Activated CD8-positive, alpha-beta T cell treated with anti-CD3 and anti-CD28 coated beads for 36 hours (primary cell): ENCODE measurements at places on chromosomes 13 and 19. TPM values are rescaled to one million over a fixed set of nuclear protein-coding genes. Genes with fewer than 3 reads are reported as not detected.
A peak's percentile ranks its signal among the peaks of the same experiment; 100 is the strongest.

GRCh38 chr13:36154567-36155291, 23.5 kb upstream of the DCLK1 start:
- peak; percentile 1 for DNase-seq

GRCh38 chr19:5396096-5396939, 55.7 kb upstream of the PTPRS start:
- DNase-seq: no peak

GRCh38 chr13:88622362-88622973, 951.3 kb downstream of the SLITRK5 start:
- peak; percentile 6 for DNase-seq

GRCh38 chr13:59342400-59342799, 821.3 kb downstream of the DIAPH3 start:
- no peak for DNase-seq

DNA sequence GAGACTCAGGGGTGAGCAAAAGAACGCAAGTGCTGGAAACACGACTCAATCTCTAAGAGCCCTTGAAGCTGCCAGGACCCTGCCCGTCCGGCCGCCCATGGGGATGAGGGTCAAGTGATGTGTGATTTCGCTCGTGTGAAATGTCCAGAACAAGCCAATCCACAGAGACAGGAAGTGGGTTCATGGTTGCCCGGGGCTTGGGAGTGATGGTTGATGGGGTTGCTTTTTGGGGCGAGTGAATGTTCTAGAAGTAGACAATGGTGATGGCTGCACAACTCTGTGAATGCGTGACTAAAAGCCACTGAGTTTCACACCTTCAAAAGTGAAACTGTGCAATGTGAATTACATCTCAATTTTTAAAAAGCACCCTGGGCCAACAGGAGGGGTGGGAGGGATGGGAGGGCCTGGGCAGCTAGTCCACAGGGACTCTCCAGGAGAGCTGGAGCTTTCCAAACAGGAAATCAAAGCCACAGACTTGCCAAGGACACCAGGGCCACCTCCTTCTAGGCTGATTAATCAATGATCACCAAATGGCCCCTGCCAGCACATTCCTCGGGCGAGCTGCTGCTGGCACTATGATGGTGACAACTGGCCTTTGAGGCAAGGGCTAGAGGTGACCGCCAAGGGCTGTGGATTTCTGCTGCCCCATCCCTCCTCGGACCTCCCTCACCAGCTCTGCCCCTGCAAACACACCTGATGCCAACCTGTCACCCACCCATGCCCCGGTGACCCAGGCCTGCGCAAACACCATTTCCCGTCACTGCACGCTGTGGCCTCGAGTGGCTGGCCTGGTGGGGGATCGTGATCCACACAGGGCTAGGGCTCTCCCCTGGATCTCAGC, 14.0 kb downstream of the DPP9 start:
- peak; percentile 5 for DNase-seq

- no peak for DNase-seq
Measured at GRCh38 chr13:97548138-97548537, 114.2 kb downstream of the RAP2A start.

GRCh38 chr13:46166224-46166584, 15.8 kb downstream of the LCP1 start:
- DNase-seq: no peak

GRCh38 chr13:111397202-111397880, 76.9 kb downstream of the TEX29 start:
- no peak for DNase-seq

DNA sequence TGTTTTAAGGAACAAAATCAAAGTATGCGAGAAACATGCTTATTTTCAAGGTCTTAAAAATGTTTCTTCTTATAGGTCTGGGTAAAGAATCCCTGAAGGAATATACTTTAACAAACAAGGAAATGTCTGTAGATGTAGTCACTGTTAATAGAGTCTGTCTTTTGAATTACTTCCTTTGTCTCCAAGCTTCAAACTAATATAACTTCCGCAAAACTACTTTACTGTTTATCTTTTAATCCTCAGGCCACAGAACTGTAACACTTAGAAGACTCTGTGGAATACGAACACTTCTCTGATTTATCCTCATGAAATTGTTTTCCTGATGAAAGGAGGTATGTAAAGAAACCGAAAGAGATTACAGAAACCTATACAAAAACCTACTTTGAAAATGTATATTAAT, 316.0 kb downstream of the PCDH9 start:
- no peak for DNase-seq

DNA sequence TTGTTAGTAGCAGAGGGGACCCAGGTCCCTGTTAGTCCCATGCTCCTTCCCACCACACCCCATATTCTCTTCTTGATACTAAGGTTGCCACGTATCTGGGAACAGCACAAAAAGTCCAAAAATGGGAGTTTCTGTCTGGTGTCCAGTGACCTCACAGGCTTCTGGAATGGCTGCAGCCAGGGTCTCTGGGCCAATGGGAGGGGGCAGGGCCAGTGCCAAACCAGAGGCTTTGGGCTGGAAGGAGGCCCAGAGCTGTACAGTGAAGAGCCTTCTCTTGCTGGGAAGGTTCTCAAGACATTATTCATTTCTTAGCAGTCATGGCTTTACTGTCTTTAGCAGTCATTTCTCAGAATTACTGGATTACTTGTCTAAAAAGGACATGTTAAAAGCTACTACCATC, 119.2 kb downstream of the FRY start:
- no peak for DNase-seq

DNA sequence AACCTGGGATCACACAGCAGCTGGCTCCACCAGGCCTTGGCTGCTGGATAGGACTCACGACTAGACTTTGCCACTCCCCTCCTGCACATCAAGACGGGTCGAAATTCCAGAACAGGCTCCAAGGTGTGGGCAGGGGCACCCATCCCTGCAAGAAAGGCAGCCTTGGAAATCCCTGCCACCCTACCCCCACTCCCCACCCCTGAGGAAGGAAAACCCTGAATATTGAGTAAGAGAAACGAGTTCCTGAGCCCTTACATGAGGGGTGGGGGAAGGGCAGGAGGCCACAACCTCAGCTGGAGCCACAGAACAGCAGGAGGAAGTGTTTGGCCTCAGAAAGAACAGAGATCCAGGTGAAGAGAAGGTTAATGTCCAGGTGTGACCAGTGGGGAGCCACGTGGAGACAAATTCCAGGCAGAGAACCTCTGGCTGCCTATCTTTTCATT, 20.1 kb downstream of the DEDD2 start:
- no peak for DNase-seq

- no peak for DNase-seq
Measured at GRCh38 chr13:96221471-96221870, 131.6 kb downstream of the HS6ST3 start.

GRCh38 chr19:57165846-57166245, 1.4 kb downstream of the DUXA start:
- DNase-seq: no peak

DNA sequence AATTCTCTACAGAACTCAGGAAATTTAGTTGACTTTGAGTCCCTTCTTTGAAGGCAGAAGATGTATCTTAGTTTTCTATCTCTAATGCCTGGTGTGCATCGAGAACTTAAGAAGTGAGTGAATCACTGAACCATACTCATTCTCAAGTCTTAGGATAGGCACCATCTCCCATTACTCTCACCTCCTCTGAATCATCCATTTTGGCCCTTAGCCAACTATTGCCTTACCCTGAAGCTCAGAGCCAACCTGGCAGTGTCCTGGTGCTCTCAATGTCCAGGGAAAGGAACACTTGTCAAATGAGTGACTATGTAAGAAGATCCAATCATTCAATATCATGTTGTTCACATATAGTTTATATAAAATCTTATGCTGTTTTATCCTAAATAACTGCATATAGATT, 146.6 kb downstream of the RGCC start:
- no peak for DNase-seq

GRCh38 chr13:36919833-36920615, at the start of gene SMAD9:
SMAD9 (minus strand) TSS chr13:36920238; CDS start chr13:36879689, 40,549 bp downstream.
- peak; percentile 51 for DNase-seq

- peak; percentile 93 for DNase-seq
Measured at GRCh38 chr19:49850487-49851342, at the start of gene PTOV1. PTOV1 (plus strand) TSS chr19:49851159.

DNA sequence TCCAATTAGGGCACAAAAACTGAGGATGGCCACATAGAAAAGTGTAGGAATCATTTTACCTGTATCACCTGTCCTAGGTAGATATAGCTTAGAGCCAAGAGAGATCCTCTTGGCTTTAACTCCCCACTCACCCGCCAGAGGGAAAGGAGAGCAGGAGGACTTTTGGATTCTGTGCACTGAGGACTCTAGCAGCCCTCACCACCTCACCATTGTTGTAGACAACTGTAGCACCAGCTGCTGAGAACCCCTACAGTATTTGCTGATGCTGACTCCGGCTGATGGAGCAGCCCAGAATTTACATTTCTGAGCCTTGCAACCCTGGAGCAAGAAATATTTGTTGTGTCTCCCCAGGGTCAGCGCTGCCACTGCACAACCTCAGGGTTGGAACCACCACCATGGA, 2044.4 kb downstream of the OLFM4 start:
- DNase-seq: no peak

DNA sequence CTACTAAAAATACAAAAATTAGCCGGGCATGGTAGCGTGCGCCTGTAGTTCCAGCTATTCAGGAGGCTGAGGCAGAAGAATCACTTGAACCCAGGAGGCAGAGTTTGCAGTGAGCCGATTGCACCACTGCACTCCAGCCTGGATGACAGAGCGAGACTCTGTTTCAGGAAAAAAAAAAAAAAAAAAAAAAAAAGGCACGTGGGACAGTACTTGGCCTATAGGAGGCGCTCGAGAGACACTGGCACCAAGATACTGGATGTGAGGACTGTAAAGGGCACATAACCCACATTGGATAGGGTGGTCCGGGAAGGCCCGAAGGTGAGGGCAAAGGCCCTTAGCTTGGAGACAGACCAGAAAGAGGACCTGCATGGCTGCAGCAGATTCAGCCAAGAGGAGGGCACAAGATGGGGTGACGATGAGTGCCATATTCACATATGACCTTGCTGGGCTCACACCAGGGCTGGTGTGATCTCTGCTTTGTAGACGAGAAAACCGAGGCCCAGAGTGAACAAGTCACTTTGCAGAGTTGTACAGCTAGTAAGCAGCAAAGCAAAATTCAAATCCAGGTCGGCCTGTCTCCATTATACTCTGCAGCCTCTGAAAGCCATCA, 89.4 kb downstream of the DPF1 start:
- DNase-seq: peak; percentile 59

DNA sequence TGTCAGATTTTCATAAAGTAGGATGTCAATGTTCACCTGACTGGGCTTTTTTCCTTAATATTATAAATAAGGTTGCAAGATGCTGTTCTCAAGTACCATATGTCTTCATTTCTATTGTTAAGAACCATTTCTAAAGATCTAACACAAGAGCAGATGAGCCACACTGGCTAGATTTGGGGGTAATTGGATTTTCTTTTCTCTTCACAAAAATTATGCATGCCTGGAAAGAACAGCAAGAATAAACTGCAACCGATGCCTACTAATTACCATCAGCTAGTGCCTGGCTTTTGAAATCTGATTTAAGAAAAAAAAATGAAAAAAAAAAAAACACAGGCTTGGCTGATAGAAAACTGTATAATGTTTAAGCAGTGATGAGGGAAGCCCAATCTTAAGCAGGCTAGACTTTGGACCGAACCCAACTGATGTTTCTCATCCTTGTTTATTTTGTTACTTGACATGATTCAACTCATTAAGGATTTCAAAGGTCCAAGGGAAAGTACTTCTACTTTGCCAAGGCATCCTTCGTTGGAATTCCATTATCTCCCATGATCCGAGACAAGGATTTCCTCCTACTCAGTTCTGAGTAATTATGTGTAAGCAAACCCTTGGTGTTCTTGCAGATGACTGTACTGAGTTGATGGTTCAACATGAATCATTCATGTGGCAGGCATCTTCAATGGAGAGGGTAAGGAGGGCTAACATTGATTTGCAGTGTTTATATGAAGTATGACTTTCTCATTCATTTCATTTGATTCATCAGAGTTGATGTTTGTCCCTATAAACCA, 300.5 kb downstream of the SPRY2 start:
- DNase-seq: no peak

GRCh38 chr19:40612831-40613689, 11.9 kb downstream of the LTBP4 start:
- peak; percentile 90 for DNase-seq

- DNase-seq: no peak
Measured at GRCh38 chr13:42652642-42653415, 78.9 kb downstream of the TNFSF11 start.

DNA sequence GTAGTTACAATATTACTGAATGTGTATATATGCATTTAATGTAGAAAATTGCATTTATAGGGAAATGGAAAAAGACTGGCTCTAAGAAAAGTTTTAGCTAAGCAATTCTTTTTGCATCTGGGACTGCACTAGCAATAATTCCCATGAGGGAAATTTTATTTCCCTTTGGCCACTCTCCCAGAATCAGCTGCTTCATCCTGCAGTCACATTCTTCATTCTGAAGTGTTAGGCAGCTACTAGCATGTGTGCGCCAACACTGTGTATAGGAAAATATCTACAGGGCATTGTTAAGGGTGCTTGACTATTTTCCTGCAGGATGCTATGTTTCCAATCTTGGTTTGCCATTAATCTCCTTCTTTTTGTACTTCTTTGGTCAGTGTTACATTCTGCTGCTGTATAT, 312.8 kb upstream of the PCDH20 start:
- DNase-seq: no peak

GRCh38 chr13:93290503-93290902, 63.9 kb downstream of the GPC6 start:
- no peak for DNase-seq

DNA sequence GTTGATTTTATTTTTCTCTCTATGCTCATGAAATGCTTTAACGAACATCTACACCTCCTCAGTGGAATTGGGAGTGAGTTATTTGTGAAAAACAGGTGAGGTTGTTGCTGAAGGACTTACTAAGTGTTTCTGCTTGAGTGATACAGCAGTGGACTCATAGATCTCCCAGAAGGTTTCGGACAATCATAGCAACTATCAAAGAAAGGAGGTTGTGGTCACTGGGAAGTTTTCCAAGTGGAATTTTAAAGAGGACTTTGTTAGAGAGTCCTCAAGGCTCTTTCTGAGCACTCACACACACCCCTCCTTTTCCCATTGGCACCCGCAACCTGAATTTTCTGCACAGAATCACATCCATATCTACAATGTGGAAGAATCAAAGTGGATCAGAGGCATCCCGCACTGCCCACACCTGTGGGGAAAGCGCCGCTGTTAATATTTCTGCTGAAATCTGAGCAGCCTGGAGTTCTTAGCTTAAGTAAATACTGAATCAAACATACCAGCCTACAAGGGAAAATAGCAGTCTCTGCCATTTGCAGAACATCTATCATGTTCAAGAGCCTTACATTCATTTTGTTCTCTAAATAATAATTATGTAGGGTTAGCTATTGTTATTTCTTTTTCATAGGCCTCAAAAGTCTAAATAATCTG, 719.4 kb downstream of the DIAPH3 start:
- DNase-seq: no peak

GRCh38 chr13:50613356-50613831, 230.1 kb downstream of the DLEU7 start:
- DNase-seq: no peak

The GNG7 gene
- 0.27 TPM for total RNA-seq

The HAUS8 gene
- total RNA-seq: 41.9 TPM

The LHFPL6 gene
- 0.74 TPM for total RNA-seq

The PRTN3 gene
- not detected for total RNA-seq

The SYMPK gene
- total RNA-seq: 114 TPM

The NEK5 gene
- 0.16 TPM for total RNA-seq

The C1QTNF9 gene
- total RNA-seq: not detected

The CYP4F12 gene
- total RNA-seq: not detected

The BRME1 gene
- 3.6 TPM for total RNA-seq

The SIGLEC12 gene
- 0.34 TPM for total RNA-seq

The CYP4F2 gene
- total RNA-seq: 0.18 TPM

The ZNF563 gene
- 7.1 TPM for total RNA-seq

The ZNF358 gene
- 4.8 TPM for total RNA-seq

The IGFL3 gene
- not detected for total RNA-seq
